ENCODE measurements at places on chromosomes 13 and 19.

GRCh38 chr19:49014123-49014869 is 2.6 kb downstream of the LHB start:
- DNase-seq, result no peak

DNA sequence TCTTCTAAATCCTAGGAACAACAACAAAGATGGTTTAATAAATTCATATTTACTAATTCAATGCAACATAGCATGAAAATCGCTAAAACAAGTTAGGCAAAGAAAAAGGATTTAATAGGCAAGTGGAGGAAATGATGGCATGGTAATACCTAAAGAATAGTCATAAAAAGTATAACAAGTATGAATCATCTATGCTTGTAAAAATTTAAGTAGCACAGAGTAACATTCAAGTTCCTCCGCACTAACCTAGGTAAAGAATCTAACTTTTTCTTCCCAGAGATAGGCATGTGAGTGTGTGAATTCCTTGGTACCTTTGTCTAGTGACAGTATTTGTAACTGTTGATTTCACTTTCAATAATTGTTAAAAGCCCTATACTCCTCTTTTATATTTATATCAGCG is 42.6 kb downstream of the RCBTB2 start:
- DNase-seq, result no peak

GRCh38 chr13:61777271-61777670 is 361.6 kb upstream of the PCDH20 start:
- DNase-seq, result no peak

DNA sequence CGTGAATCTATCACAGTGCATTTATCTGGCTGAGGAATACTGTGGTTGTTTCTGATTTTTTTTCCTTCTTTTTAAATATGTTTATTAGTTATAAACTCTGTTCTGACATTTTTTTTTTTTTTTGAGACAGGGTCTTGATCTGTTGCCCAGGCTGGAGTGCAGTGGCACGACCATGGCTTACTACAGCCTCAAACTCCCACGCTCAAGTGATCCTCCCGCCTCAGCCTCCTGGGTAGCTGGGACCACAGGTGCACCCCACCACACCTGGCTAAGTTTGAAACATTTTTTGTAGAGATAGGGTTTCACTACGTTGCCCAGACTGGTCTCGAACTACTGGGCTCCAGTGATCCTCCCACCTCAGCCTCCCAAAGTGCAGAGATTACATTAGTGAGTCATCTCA is 6.6 kb upstream of the NUMBL start:
- no peak for DNase-seq

DNA sequence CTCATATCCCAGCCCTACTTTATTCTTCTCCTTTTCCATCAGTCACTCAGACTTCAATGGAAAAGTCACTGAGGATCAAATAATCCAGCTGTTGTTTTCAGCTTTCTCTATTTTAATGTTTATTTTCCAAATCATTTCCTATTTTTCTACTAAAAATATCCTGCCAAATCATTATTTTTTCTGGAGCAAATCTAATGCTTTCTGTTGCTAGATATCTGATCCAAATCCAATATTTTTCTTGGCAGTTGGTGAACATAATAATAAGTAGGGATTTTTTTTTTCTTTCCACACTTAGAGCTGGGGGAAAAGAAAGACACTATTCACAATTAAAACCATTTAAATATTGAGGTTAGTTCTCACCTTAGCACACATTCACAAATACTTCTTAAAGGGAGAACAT is 656.1 kb downstream of the DACH1 start:
- no peak for DNase-seq

GRCh38 chr19:2578391-2578890 is 102.5 kb downstream of the GADD45B start:
- no peak for DNase-seq

GRCh38 chr13:95497381-95497807 is 55.1 kb upstream of the CLDN10 start:
- no peak for DNase-seq

GRCh38 chr19:31249217-31249616 is 100.0 kb downstream of the TSHZ3 start:
- no peak for DNase-seq

DNA sequence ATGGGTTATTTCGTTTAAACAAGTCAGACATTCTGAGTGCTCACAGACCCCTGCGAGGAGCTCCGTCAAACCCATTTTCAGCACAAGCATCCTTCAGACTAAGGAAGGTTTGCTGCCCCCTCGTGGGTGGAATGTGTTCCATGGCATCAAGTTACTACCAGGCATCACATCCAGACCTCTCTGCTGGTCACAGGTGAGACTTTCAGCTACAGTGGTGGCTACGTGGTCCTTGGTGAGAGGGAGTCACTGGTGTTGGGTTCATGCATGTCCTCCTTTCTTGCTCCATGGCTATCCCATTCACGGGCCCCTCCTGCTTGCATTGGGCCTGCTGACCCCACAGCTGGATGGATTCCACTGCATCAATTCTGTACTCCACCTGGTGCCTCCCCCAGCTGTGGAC is 9.1 kb upstream of the LILRB5 start:
- peak; percentile 48 for DNase-seq

GRCh38 chr19:57320180-57321084 is at the start of gene ZNF543:
ZNF543 (plus strand) TSS chr19:57320472; CDS start chr19:57320854, 382 bp downstream.
- DNase-seq, result peak; percentile 87

DNA sequence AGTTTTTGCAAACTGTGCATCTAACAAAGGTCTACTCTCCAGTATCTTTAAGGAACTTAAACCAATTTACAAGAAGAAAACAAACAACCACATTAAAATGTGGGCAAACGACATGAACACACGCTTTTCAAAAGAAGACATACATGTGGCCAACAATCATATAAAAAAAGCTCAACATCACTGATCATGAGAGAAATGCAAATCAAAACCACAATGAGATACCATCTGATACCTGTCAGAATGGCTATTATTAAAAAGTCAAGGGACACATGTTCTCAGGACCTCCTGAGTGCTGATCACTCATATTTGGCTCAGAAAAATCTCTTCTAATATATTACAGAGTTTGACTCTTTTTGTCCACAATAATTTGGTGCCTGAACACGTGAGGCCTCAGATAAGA is 14.2 kb upstream of the LILRB1 start:
- DNase-seq, result no peak

DNA sequence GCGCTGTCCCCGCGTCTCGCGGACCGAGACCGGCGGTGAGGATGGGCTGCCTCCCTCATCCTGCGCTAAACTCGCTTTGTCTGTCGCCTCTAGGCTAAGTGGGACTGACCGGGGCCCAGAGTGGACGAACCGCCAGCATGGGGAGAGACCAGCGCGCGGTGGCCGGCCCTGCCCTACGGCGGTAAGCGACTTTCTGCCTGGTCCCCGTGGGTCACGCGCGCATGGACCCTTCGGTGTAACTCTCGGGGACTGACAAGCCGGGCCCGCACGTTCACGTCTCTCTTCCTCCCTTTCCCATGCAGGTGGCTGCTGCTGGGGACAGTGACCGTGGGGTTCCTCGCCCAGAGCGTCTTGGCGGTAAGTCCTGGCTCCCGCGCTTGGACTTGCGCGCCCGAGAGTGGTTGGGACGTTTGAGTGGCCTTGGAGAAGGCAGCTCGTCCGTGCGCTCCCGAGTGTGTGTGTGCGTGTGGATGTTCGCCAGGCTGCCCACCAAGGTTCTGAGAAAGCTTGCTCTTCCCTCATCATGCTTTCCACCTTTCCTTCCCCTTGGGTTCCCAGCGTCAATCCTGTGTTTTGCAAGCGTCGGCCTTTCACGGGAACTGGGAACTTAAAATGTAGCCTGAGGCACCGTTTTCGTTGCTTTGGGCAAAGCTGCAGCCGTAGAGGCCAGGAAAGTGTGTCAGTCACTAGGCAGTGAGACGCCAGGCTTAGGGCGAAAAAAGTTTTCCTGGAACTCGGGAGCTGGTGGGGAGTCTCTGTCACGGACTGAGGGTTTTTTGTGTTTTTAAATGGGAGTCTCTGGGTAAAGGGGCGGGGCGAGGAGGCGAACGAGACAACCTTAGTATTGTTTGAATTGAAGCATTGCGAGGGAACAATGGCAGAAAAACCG is 927 bp downstream of the COL4A2 start:
- DNase-seq, result no peak

DNA sequence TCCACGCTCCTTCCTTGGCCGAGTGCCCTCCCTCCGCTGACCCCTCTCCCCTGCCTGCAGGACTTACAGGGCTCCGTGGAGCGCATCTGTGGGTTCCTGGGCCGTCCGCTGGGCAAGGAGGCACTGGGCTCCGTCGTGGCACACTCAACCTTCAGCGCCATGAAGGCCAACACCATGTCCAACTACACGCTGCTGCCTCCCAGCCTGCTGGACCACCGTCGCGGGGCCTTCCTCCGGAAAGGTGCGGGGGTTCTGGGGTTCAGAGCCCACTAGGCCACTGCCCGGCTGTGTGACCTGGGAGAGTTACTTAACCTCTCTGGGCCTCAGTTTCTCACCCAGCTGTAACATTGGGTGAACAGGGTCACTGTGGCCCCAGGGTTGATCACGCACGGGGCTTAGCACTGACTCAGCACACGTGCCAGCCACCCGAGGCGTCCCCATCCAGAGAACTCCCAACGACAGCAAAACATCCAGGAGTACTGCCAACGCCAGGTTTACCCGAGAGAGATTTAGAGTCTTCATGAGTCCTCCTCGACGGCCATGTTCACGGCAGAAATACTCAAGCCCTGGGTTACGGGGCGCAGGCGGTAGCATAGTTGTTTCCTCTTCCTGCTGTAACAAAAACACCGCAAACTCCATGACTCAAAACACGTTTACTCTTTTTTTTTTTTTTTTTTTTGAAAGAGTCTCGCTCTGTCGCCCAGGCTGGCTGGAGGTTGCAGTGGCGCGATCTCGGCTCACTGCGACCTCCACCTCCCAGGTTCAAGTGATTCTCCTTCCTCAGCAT is 9.7 kb upstream of the SPACA4 start:
- no peak for DNase-seq
